ENCODE measurements at places on chromosomes 16 and 17.

DNA sequence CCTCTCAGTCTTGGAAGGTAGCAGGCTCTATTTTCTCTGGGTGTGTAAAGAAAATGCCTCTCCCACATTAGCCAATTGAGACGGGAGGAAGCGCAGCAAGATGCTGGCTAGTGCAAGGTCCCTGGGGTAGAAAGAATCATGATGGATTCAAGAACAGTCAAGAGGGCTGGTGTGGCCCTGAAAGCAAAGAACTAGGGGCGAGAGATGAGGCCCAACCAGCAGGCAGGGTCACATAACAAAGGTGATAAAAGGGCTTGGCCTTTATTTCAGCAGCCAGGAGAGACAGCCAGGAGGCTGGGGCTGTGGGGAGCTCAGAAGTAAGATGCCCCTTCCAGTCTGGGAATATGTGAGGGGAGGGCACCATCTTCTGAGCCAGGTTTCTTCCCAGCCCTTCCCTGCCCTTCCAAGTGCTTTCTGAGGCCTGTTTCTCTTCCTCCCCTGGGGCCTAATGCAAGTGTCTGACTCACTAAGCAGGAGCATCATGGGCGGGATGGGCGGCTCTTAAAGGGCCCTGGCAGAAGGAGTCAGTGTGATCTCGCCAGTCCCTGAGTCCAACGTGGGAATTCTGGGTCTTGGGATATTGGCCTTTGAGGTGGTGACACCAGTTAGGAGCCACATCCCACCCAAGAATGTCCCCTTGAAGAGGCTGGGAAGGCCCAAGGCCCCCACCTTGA lies 3.9 kb upstream of the NLRC5 start:
- DNase-seq = no peak

GRCh38 chr16:4787627-4788482 lies at the start of gene SEPTIN12:
TSS of gene SEPTIN12 (minus strand) at chr16:4788345. CDS start at chr16:4787645, 700 bp downstream.
- no peak for DNase-seq

GRCh38 chr17:44956998-44957981 lies 9.7 kb upstream of the KIF18B start:
- no peak for DNase-seq

DNA sequence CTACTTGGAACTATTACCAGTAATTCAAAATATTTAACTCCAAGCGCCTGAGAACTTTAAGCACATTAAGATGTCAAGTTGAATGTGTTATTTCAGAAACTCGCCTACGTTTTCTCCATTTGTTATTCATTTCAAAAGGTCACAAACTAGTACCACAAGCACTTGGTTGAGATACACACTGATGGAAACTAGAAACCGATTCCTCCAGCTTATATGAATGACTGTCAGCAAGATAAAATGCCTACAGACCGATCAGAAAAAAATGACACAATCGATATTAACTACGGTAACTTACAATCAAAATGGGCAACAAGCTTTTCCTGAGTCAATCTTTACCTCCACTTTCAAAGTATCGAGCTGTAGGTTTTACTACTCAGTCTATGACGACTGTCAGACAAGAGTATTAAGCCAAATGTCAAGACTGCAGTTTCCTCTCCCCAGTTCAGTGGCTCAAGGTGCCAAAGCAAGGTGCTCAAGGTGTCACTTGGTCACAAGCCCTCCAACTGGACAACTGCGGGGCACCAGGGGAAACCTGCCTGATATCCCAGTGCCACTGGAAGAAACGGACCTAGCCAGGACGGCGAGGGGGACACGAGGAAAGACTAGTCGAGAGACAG lies 678 bp downstream of the SRP68 start:
- peak; percentile 62 for DNase-seq

DNA sequence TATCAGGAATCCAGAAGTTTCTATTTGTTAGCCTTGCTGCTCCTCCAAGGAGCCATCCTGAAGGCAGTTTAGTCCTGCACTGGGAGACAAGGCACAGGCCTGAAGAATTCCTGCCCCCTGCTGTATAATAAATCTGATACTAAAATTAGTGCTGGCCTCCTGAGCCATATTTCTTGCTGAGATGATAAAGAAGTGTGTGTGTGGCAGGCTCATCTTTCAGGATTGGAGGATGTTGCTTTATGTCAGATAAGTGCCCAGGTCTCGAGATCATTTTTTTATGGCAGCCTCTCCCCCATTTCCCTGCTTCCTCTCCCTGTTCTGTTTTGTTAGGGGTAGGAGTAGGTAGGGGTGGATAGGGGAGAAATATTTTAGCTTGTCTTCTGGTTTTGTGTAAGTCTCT lies 26.0 kb downstream of the MSI2 start:
- no peak for DNase-seq

DNA sequence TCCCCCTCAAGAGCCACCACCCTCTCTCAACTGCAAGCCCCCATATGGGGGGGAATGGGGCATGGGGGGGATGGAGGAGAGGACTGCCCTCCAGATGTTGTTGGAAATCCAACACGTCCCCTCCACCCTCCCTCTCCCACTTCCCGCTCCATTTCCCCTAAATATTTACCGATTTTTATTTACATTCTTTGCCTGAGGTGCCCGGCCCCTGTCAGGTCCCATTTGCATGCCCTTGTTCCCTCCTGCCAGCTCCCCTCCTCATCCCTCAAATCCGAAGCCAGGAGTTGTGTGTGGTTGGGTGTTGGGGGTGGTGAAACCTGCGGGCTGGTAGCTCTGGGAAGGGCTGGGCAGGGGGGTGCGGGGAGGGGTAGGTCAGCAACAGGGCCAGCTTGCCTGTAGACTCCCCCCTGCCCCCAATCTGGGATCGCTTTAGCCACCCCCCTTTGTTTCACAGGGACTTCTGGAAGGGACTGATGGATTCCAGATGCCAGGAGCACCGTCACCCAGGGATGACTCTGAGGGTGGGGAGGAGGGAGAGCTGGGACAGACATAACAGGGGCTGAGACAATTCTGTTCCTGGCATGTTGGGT lies 39.7 kb upstream of the NGFR start:
- no peak for DNase-seq

GRCh38 chr17:7590743-7591142 lies 849 bp upstream of the SOX15 start:
- DNase-seq = no peak

All from activated CD4-positive, CD25-positive, alpha-beta regulatory T cell treated with anti-CD3 and anti-CD28 coated beads, Interleukin-2, amount 50 U/mL, for 72 hours (primary cell).